ENCODE measurements at places on chromosomes 12 and 14.
A peak's percentile ranks its signal among the peaks of the same experiment; 100 is the strongest.

DNA sequence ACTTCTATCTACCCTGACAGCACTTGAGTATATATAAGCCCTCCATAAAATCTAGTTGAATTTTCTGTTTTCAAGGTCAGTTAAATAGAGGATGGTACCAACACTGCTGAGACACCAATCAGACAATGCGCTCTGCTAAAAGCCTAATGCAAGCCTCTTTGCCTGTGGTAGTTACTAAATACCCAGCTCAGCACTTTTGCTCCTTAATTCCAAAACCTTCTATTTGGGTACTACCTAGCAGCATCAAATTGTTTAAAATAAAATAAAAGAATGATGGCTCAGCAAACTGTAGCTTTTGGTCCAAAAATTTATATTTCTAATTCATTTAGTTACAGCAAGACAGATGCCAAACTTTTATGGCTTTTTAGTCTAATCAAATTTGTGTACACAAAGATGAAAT is 107.9 kb downstream of the IPO8 start:
- DNase-seq: no peak

GRCh38 chr12:118061011-118061872 is at the start of gene WSB2:
TSS of gene WSB2 (minus strand) at chr12:118061179. CDS start at chr12:118061048, 131 bp downstream.
- DNase-seq: peak; percentile 56

GRCh38 chr12:54299515-54300224 is 1.1 kb downstream of the NFE2 start:
- DNase-seq: no peak

DNA sequence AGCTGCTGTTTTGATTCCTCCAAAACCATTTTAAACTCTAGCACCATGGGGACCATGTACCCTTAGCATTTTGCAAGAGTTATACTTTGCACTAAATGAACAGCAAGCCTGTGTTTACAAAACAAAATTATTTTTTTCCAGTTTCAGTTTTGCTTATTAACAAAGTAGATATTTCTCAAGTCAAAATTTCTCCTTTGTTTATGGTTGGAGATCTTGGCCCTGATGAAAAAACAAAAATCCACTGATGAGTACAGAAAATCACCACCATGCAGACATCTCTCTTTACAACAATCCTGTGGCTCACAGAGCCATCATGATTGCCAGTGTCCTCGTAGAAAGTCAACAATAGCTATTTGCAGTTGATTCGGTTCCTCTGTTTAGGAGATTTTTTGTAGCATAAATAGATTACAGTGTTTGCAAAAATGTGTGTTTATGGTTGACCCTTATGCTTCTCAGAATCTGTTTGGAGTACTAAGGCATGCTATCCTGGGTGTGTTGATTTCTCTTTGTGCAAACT is 201.1 kb upstream of the NUDT4 start:
- no peak for DNase-seq

DNA sequence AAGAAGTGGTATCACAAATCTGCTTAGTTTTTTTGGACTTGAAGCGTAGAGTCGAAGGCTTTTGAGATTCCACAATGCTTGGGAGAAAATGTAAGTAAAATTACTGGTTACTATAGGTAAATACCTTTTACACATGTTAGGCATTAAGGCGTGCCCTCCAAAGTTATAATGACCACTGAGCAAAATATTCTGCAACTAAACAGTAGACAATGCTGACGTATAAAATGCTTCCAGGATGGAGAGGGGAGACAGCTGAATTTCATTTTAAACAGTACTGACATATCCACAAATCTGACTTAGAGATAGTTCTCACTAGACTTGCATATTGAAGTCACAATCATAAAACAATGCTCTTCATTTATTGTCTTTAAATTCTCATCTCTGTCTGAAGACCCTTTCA is 144.5 kb upstream of the DCN start:
- no peak for DNase-seq

DNA sequence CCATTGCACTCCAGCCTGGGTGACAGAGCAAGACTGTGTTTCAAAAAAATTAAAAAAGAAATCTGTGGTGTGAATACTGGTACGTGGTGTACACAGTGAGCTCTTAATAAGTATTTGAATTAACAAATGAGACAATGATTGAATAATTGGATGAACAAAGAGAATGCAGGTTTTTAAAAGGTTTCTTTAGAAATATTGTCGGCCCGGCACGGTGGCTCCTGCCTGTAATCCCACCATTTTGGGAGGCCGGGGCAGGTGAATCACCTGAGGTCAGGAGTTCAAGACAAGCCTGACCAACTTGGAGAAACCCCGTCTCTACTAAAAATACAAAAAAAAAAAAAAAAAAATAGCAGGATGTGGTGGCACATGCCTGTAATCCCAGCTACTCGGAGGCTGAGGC is 6.6 kb downstream of the HIF1A start:
- no peak for DNase-seq

GRCh38 chr14:96050482-96050881 is 11.3 kb downstream of the C14orf132 start:
- no peak for DNase-seq

DNA sequence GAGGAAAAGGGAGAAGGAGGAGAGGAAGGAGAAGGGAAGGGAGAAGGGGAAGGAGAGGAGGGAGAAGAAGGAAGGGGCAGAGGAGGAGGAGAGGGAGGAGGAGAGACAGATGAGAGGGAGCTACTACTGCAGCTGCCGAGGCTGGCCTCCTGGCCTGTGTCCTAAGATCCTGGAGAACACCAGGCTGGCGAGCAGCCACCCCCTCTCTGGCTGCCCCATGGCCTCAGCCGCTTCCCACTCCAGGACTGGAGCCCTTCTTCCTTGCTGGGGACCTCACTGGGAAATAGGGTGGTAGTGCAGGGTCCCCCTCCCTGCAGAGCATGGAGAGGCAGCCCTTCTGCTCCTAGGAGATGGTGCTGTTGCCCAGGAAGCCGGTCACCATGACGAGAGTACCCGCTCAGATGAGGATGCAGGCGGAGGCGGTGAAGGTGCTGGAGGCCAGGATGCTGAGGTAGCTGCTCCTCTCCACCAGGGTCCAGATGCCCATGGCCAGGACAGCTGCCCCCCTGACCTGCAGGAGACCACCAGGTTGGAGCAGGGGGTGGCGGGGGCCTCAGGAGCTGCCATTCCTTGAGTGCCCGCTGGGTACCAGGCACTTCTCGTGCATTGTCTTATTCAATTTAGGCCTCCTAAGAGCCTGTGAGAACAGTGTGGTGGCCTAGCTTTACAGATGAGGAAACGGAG is 167.9 kb upstream of the PRMT8 start:
- no peak for DNase-seq

- peak; percentile 43 for DNase-seq
These were observed 54.9 kb upstream of the OVCH1 start for GRCh38 chr12:29552324-29552927.

GRCh38 chr14:63228217-63228616 is 24.0 kb downstream of the RHOJ start:
- no peak for DNase-seq
